ENCODE measurements at places on chromosomes 12 and 14. TPM values are rescaled to one million over a fixed set of nuclear protein-coding genes. Genes with fewer than 3 reads are reported as not detected.

DNA sequence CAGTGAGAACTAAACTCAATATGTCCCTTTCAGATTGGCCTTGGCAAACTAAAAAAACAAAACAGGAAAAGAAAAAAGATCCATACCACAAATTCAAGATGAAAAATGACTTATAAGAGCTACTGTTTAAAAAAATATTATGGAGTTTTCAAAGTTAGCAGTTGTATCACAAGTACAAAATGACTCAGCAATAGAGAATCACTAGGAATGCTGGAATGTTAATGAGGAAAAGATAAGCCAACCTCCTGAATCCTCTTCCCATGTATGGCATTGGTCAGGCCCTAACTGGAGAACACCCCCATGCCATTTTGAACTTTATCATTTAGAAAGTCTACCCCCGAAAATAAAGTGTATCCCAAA lies 62.2 kb downstream of the PPP1R36 start:
- no peak for DNase-seq

- DNase-seq = peak; percentile 85
Observed at GRCh38 chr14:75063491-75064204, at the start of gene ACYP1. Gene ACYP1 (minus strand): TSS chr14:75064024. CDS start chr14:75063553, 471 bp downstream.

GRCh38 chr12:125329239-125330102 lies 264.2 kb downstream of the AACS start:
- no peak for DNase-seq

The CLEC4A gene
- total RNA-seq = 0.16 TPM

The SYCP3 gene
- not detected for total RNA-seq

DNA sequence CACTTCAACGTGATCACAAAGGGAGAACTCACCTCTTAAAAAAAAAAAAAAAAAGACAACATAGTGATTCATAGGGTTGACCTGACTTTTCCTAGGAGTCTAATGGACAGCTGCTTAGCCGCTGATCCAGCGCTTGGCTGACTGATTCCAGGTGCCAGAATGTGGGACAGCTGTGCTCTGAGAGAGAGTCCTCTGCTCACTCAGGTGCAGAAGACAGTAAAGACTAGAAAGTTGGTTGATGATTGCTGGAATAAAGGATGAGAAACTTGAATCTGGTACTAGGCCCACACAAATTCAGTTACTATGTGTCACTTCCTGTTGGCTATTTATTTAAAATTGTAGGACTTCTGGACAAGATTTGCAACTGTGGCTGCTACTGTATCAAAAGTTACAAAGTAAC lies 229.4 kb downstream of the CHST11 start:
- no peak for DNase-seq

DNA sequence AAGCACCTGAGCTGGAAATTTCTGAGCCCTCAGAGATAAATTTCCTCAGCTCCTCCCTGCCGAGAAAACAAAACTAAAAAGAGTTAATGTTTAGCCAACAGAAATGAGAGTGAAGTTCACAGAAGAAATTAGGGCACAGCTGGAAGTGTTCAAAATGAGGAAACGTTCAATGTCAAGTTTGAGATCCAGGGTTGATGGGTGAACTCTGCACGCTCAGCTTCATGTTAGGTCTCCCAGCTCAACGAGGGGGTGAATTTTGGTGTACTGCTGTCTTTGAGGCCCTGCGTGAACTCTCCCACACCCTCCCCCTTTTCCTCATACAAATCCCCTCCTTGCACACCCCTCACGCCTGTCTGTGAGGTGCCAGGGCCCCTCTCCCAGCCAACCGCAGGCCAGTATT lies 13.3 kb upstream of the OAS3 start:
- DNase-seq = no peak

GRCh38 chr14:69087061-69087461 lies 65.9 kb downstream of the DCAF5 start:
- no peak for DNase-seq

- no peak for DNase-seq
Observed at GRCh38 chr12:111155521-111155920, 213.4 kb downstream of the PHETA1 start.

- DNase-seq = no peak
Observed at GRCh38 chr12:14450479-14450878, 85.0 kb downstream of the ATF7IP start.

DNA sequence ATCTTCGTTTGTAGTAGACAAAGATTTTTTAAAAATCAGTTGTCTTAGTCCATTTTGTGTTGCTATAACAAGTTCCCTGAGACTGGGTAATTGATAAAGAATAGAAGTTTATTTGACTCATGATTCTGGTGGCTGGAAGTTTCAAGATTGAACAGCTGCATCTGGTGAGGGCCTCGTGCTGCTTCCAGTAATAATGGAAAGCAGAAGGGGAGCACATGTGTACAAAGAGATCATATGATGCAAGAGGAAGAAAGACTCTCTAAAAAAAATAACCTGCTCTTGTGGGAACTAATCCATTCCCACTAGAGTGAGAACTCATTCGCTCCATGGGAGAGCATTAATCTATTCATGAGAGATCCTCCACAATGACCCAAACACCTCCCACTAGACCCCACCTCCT lies 24.8 kb downstream of the MUCL1 start:
- DNase-seq = no peak

- no peak for DNase-seq
Observed at GRCh38 chr14:74204491-74204890, 34.8 kb upstream of the VSX2 start.

GRCh38 chr14:96987086-96987474 lies 189.9 kb downstream of the VRK1 start:
- DNase-seq = no peak

The CPNE6 gene
- total RNA-seq = not detected

DNA sequence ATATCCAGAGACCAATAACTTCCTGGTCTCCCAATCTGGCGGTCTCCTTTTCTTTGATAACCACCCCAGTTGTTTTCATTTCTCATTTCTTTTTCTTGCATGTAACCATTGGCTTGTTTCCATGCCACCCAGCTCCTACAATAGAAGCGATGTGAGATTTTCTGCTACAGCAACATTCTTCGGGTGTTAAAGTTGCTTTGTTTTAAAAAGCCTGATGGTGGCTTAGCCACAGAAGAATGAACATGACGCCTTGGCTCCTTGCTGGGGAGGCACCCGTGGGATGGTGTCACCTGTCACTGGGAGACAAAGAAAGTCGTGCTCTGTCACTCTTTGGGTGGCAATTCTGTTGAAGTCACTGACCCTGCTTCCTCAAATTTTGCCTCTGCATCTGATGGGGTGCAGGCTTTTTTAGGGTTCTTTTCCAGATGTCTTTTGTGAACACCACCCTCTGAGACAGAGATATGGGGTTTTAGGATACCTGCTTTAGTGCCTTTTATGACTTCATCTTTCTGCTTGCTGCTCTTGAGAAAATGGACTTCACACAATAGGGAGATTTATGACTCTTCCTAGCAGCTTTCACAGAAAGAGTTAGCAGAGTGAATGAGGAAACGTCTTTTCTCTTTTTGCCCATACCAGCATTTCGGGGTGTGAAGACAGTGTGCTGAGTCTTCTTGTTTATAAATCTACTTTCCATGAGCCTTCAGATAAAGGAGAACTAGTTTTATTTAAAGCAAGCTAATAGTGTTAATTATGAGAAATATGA lies 265.3 kb upstream of the TBX3 start:
- DNase-seq = peak; percentile 61

DNA sequence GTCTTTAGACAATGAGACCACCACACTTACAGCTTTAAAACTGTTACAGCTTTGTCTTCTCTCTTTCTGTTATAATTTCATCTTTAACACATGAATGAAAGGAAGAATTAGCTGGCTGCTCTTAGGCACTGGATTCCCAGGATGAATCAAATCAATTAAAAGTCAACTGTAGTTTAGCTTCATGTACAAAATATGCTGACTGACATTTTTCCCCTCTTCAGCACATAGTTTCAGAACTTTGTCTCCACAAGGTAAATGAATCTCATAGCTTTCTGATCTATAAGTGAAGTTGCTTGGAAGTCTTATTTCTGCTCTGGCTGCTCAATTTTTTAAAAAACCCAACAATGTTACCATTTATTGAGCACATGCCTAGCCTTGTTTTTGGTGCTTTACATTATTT lies 293.8 kb downstream of the GRIN2B start:
- no peak for DNase-seq

The PSMB5 gene
- 255 TPM for total RNA-seq

The RD3L gene
- not detected for total RNA-seq

- DNase-seq = peak; percentile 12
Observed at GRCh38 chr12:63802012-63802608, 22.4 kb downstream of the RXYLT1 start.

DNA sequence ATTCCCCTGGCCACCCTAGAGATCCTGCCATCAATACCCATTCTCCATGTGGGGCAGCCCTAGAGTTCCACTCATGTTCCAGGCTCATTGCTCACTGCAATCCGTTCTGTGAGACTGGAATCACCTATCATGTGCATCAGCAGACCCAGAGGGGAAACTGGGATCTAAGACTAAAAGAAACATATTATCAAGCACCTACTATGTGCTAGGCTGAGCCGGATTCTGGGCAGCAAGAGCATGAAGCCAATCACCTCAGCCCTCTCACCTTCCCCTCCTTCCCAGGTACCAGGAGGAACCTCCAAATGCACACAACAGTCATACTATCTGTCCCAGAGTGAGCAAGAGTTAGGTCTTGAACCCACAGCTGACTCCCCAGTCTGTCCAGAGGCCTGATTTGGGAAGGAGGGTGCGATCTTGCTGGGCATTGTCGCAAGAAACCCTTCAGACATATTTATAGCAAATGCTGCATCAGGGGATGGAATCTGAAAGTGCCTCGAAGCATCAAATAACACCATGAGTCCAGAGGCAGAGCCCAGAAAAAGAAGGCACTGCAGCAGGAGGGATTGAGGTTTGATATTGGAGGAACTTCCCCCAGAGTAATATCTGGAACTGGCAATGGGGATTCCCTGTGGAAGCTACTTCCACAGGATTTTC lies 6.7 kb upstream of the CACNB3 start:
- DNase-seq = no peak

The NUMB gene
- total RNA-seq = 11.4 TPM

The RAB21 gene
- 56.8 TPM for total RNA-seq

DNA sequence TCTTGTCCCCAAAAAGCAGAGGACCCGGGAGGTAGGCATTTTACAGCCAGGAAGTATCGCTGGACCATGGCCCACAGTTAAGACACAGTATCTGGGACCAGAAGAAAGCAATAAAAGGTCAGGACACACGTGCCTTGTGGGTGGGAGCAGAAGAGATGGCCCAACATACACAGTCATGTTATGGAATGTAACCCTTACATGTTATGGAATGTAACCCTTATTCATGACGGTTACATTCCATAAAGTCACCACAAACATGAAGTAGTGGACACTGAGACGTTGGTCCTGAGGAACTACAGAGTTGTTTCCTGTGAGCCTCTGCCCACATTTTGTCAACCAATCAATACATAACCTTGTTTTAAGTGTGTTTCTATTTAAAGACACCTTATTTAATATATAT lies 285.6 kb upstream of the FKBP4 start:
- no peak for DNase-seq

DNA sequence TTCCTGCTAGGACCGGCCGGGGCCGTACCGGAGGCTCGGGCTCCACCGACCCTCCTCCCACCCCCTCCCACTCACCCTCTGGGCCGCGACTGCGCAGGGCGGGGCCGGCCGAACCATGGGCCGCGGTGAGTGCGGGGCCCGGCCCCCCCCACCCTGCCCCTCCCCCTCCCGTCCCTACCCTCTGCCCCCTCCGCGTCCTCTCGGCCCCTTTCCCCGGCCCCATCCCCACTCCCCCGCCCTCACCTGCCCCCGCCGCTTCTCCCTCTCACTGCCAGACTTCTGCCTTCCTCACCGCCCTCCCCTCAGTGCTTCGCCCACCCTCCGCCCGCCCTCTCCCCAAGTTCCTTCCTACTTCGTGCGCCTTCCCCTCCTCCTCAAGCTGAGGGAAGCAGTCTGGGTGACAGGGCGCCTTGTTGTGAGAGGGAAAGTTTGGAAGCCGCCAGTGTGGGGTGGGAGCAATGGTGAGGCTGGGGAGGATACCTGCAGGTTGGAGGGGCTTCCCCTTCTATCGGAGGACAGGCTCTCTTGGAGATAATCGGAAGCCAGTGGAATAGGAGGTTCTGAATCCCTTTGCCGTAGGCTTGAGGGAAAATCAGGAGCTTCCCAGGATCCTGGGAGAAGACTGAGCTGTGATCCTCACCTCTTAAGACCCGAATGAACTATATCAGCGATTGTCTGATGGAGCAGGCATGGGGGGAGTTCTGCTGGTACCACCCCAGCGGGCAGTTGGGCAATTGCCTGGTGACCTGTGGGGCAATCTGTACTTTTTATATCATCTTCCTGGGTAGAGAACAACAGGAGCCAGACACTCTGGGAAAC lies 472 bp downstream of the MBD6 start:
- DNase-seq = no peak

The MAPKAPK5 gene
- 60.8 TPM for total RNA-seq

DNA sequence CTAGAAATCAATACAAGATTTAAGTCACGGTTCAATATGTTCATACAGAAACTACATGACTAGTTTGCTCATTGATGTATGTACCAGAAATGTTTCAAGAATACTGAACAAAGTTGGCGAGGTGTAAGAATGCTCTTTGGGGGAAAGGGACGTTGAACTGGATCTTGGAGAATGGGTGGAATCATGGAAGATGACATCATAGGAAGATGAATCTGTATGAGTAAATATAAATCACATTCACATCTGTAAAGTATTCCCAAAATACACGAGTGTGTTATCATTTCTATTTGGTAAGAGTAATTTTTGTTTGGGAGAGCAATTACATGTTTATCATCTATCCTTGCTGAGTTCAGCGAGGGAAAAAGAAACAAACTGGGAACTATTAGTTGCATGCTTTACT lies 162.2 kb upstream of the TMTC1 start:
- no peak for DNase-seq

DNA sequence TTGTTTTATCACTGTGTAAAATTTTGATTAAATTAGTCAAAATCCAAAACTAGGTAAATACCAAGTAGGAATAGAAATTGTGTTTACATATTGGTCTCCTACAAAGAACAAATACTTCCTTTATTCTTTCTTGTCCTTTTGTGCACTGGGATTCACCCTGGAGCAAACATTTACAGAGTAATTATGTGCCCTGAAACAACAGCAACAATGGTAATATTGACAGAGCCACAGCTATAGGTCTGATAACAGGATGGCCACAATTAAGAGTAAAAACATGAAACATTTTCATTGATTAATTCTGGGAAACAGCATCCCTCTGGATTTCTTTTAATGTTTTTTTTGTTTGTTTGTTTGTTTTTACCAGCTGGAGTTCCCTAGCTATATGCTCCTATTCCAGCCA lies 61.2 kb downstream of the SLC38A6 start:
- no peak for DNase-seq

The CCDC175 gene
- not detected for total RNA-seq

The PLXNC1 gene
- 4.4 TPM for total RNA-seq

DNA sequence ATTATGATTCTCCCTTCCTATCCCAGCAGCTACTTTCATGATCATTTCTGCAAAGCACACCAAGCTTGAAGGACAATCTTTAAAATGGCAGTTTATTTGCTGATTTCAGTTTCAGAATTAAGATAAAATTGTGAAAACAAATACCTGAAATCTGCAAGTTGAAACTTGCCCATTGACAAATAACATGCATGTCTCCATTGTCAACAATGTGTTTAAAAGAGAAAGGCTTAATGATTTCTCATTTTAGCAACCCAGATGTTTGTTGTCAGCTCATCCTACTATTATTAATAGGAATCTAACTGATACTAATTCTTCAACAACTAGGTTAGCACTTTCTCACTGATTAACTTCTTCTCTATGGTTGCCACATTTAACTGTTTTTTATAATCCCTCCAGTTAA lies 474.6 kb downstream of the PRKD1 start:
- no peak for DNase-seq

The A2M gene
- 0.50 TPM for total RNA-seq

- no peak for DNase-seq
Observed at GRCh38 chr12:89257340-89257739, 95.0 kb downstream of the DUSP6 start.

Measured in SJSA1 (cell line).